ENCODE measurements at places on chromosomes 6 and 20. TPM values are rescaled to one million over a fixed set of nuclear protein-coding genes. Genes with fewer than 3 reads are reported as not detected.

GRCh38 chr20:38139156-38139912, 25.7 kb downstream of the TGM2 start:
- DNase-seq: no peak

GRCh38 chr6:3391902-3392458, 64.9 kb downstream of the SLC22A23 start:
- DNase-seq: no peak

- DNase-seq: no peak
Observed at GRCh38 chr20:48461091-48461734, 366.6 kb downstream of the PREX1 start.

DNA sequence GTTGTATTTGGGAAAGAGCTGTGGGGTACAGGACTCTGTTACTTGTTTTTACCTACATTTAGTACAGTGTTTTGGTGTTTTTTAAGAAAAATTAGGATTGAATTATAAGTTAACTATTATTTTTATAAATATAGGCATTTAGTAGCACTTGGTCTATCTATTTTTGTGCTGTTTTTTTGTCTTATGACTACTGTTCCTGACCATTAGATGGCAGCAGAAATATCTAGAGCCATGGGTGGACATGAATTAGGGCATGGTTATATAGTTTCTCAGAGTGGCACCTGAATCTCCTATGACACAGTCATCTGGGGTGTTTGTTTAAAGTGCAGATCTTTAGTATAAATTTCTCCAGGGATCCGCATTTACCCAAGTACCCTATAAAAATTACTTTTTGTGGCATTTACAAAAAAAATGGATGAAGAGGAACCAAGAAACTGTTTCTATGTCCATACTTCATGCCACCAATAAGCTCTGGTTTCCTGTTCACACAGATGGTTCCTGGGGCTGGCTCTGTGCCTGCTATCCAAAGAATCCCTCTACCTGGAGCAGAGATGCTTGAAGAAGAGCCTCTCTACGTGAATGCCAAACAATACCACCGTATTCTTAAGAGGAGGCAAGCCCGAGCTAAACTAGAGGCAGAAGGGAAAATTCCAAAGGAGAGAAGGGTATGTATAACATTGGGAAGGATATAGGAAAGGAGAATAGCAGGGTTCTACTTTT, 19.8 kb downstream of the NFYA start:
- DNase-seq: no peak

DNA sequence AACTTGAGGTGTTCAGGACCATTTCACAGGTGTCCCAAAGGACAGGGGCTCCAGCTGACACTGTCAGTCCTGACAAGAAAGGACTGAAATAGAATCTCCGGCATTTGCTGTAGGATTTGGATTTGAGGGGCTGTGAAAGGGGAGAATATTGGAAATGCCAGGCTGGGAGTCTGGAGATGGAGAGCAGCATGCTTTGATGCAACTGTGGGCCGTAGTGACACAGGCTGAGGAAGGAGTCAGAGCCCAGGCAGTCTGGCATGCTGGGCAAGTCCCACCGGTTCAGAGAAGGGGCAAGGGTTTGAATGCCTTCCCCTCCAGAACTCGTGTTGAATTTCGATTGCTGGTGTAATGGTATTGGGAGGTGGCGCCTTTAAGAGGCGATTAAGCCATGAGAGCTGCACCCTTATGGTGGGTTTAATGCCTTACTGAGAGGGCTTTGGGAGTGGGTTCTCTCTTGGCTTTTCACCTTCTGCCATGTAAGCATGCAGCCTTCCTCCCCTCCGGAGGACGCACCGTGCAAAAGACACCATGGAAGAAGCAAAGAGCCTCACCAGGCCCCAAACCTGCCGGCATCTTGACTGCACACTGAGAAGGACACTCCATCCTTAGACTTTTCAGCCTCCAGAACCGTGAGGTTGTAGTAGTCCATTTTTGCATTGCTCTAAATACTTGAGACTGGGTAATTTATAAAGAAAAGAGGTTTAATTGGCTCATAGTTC, 9.4 kb upstream of the PYGB start:
- no peak for DNase-seq

DNA sequence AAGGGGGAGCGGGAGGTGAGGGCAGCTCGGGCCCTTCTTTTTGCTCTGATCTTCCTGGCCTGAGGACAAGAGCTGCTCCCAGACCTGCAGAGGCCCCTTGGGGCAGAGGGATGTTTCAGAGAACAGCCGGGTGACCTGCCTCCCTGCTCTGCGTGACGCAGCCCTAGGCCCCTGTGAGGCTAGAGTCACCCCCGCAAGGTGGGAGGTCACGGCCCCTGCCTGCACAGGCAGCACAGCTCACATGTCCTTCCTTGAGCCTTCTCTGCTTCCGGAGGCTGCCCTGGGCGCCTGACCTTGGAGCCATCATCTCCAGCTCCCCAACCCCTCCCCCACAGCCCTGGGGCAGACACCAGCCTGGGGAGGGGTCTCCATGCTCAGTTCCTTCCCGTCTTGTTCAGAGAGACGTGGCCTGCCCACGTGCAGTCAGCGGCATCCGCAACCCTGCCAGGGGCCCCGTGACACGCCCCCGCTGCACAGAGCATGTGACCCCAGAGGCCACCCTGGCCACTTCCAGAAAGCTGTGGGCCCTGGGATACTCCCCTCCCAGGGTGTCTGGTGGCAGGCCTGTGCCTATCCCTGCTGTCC, at the start of gene BIRC7:
TSS of gene BIRC7 (plus strand) at position 507 of the 585 bp plus-strand sequence. CDS start 192 bp downstream, outside the sequence.
- no peak for DNase-seq

GRCh38 chr6:157374889-157375443, 6.0 kb upstream of the ZDHHC14 start:
- no peak for DNase-seq

DNA sequence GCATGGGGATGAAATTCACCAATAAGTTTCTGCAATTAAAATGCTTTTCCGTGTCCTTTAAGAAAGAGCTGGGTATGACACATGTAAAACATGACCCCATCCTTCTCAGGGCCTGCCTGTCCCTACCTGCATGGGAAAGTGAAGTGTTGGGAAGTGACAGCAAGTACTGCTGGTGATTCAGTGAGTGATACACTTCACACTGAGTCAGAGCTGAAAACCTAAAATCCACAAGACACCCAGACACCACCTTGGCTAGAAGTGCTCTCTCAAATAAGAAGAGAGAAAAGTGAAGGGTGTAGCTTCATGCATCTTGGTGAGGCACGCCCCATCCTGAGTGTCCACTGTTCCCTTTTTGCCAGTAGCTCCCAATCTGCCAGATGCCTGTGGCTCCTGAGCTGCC, 3.3 kb downstream of the RAB22A start:
- no peak for DNase-seq

DNA sequence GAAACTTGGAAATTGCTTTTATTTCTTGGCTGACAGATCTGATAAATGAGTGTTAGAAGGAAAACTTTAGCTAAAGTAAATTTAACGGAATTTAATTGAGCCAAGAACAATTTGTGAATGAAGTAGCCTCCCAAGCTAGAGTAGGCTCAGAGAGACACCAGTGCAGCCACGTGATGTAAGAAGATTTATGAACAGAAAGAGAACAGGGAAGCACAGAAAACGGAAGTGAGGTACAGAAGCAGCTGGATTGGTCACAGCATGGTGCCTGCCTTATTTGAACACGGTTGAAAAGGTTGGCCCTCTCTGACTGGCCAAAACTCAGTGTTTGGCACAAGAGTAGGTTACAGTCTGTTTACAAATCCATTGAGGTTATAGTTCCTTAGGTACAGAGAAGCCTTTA, 29.5 kb upstream of the IFNGR1 start:
- DNase-seq: no peak

DNA sequence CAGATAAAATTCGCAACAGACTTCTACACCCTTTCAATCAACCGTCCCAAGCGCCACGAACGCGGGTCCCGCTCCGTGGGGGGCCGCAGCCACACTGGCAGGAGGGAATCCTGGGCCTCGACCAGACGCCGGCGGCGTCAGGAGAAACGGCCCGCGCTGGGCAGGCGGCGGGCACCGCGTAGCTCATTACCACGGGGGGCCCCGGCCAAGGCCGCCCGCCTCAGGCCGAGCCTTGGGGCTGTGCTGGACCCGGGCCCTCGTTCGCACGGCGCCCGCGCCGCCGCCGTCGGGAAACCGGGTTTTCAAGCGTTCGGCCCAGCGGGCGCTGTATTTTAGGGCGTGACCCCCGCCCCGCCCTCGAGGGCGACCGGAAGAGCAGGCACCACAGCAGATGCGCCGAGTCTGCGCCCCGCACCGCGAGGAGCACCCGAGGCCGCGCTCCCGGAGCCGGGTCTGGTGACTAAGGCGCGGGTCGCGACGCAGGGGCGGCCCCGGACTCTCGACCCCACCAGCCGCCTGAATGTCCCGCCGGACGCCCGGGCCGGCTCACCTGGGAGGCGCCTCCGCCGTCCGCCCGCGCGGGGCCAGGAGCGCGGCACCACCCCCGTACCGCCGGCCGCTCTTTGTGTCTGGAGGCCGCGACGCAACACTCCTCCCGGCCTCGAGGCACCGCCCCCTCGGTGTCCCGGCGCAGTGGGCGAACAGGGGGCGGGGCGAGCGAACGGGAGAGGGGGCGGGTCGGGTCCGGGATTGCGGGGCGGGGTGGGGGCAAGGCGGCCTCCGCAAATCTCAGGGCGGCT, at the start of gene NINL:
TSS of gene NINL (minus strand) at position 627 of the 800 bp plus-strand sequence. CDS start 58,944 bp downstream, outside the sequence.
- DNase-seq: no peak

DNA sequence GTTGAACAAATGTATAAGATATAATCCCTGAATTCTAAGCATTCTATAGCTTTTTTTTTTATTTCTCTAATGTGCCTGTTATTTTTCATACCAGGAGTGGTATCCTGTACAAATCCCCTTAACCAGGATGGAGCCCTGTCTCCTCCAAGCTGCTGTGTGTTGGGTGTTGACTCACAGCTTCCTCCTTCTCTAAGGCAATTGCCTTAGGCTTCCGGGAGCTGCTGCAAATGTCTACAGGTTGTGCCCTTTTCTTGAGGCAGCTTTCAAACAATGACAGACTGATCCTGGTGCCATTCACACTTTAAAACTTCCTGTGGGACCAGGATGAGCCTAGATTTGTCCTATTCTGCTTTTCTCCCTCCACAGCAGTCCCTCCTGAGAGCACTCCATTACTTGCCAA, 173.2 kb downstream of the BTBD3 start:
- DNase-seq: peak; percentile 73

DNA sequence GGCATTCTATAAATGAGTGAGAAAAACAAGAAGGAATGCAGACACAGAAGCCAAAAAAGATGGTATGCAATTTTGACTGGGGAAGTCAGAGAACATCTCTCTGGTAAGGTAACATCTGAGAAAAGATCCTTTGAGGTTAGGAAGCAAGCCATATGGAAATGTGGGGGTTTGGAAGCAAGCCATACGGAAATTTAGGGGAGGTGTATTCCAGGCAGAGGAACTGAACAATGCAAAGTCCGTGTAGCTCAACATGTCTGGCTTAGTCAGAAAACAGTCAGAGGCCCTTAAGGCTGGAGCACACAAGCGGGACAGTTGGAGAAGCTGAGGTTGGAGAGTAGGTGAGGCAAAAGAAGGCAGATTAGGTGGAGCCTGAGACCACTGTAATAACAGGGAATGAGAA, 35.3 kb downstream of the RALGAPA2 start:
- DNase-seq: peak; percentile 6

DNA sequence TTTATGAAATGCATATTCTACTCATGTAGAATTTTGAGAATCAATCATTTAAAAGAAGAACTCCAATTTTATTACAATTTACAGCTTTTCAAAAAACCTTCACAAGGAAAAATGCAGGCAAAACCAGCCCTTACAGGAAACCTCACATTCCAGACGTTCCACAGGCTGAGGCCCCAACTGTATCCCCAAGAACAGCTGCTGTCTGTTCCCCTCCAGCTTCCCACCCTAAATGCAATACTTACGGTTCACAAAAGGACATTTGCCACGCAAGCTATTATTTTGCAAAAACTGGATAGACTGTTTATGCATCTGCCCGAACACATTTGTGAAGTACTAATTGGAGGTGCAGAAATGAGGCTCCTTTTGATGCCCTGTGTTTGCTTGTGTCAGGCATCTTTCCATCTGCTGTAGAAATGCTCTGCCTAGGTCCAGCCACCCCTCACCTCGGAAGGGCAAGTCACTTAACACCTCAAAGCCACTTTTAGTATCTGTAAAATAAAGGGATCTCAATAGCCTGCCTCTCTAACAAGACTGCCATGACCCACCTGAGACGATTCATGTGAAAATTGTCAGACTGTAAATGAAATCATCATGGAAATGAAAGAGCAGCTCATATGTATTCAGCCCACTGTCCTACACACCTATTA, 26.5 kb downstream of the PDE10A start:
- DNase-seq: peak; percentile 70

DNA sequence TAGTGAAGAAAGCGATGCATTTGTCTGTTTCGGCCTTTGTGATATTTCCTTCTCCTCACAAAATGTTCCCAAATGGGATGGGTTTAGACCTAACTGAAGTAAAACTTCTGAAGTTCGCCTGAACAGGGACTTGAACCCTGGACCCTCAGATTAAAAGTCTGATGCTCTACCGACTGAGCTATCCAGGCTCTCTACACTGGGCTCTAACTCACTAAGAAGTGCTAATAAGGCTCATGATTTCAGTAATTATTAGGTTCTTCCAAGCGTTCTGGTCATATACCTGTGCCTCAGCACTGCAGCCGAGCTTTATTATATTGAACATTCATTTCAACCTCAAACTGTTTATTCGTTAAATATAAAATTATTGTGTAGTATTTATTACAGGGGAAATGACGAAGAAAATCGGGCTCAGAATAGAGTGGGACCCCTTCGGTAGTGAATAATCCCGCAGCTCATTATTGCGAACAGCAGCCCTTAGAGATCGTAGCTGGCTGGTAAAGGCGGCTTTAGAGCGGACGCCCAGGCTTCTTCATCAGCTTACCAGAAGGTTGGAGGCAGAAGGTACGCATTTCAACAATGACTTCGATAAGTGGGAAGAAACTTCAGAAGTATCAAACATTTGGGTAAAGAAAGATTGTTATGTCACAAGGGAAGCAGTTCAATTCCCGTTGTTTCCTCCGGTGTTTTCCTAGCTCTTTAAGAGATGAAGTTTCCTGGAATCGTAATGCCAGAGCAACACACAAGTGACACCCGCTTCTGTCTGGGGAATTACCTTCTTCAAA, 119.0 kb upstream of the ZNF184 start:
- DNase-seq: no peak

Gene TBXT
- total RNA-seq: not detected

Gene CEP162
- total RNA-seq: 2.9 TPM

Gene PARD6B
- 0.39 TPM for total RNA-seq

Gene DYNLT2
- 0.51 TPM for total RNA-seq

Gene MTO1
- 24.5 TPM for total RNA-seq

Gene PRDM13
- not detected for total RNA-seq

Gene TRIM10
- not detected for total RNA-seq

Gene EFCAB8
- total RNA-seq: under 0.01 TPM

Gene KHDC1L
- not detected for total RNA-seq

Gene FAM162B
- total RNA-seq: 6.2 TPM
